ENCODE measurements at places on chromosomes 7 and 10.

GRCh38 chr7:105188201-105188600, 174.2 kb downstream of the KMT2E start:
- no peak for DNase-seq

DNA sequence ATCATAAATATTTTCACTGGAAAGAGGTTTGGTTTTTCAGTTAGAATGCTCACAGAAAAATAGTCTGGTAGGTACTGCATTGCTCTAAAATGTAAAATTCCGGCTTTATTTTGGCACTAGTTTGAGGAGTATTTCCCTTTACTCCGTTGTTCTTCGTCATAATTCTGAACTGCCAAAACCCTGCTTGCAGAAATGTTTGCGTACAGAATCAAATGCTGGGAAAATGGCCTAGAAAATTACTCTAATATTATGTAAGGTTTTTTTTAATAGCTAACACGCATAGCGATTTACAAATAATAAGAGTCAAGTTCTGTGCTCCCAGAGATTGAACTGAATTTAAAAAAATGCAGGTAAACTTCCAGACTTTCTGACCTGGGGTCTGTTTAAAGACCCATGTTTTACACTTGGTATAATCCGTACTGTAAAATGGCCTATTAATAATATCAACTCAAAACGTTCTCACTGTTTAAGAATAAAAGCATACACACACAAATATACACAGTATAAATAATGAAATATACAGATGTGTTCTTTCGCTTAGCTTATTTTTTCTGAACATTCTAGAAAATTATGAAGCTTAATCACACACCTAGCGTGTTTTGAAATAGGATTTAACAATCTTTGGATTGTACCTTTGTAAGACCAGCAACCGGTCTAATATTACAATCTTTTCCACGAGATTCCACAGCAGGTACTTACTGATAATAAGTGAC, 23.5 kb upstream of the ANLN start:
- no peak for DNase-seq

DNA sequence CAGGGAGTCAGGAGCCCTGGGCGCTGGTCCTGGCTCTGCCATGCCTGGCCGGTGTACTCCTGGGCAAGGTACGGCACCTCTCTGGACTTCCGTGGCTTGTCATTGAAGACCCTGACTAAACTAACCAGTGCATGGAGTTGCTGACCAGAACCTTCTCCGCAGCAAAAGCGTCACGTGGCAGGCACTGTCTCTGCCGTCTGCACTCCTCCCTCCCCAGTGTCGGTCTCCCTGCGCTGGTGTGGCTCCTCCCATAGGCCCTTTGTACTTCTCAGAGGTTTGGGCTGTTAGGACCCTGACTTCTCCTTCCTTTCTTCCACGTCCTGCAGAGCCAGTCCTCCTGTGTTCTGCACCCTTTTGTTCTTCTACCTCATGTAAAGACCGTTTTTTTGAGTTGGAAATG, 100.6 kb upstream of the CREB5 start:
- no peak for DNase-seq

DNA sequence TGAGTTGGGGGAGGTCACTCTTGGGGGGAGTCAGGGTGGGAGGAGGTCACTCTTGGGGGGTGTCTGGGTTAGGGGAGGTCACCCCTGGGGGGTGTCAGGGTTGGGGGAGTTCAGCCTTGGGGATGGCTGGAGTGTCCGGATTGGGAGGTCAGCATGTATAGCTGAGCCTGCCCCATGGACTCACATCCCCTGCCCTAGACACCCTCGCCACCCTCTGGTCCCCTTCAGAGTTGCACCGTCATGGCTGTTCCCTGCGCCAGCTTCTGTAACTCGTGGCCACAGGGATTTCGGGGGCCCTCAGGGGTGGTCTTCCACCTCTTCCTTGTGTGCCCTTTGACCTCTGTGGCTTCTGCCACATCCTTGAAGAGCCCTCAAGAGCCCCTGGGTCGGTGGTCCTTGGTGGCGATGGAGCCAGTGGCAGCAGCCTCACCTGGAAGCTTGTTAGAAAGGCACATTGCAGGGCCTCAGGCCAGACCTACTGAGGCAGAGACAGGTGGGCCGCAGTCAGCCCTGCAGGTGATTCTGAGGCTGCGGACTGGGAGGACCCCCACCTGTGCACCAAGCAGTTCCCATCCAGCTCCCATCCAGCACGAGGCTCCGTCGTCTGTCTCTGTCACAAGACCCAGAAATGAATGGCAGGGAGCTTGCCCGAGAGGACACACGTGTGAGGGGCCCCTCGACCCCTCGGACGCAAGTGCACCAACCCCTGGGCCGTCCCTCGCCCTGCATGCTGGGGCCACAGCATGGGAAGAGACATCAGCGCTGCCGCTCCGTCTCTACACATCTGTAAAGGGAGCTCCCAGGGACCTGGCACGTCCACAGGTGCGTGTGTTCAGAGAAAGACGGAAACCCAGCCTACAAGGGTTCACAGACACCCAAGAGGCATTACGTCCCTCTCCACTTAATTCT, 44.7 kb upstream of the SUN1 start:
- DNase-seq, result no peak

DNA sequence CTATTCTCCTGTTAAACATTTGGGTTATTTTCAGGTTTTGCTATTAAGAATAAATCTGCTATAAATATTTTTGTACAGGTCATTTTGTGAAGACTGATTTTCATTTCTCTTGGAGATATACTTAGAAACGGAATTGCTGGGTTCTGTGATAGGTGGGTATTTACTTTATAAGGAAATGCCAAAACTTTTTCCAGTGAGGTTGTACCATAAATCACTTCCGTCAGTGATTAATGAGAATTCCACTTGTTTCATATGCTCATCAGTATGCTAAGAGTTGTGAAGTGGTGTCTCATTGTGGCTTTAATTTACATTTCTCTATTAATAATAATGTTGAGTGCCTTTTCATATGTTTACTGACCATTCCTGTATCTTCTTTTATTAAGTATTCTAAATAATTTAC, 84.0 kb upstream of the KLF14 start:
- DNase-seq, result no peak

DNA sequence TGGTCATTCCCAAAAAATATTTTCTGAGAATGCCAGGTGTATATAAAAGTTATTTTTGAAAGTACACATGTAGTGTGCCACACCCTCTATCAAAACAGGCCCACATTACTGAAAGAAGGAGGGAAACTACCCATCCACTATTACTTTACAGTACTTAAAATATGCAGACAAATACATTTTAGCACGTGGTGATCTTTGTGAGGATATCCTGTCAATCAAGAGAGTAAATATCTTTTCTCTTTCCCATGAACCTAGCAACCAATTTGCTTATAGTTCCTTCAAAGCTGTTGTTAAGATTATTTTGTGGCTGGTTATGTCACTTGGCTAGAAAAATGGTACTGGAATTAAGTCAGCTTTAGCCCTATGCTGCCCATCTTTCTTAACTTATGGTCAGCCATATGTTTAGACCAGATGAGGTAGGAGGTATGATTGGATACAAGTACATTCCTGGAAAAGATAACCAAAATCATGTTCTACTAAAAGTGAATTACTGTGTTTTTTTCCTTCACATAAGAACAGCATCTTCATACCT, 70.1 kb downstream of the AUTS2 start:
- no peak for DNase-seq

DNA sequence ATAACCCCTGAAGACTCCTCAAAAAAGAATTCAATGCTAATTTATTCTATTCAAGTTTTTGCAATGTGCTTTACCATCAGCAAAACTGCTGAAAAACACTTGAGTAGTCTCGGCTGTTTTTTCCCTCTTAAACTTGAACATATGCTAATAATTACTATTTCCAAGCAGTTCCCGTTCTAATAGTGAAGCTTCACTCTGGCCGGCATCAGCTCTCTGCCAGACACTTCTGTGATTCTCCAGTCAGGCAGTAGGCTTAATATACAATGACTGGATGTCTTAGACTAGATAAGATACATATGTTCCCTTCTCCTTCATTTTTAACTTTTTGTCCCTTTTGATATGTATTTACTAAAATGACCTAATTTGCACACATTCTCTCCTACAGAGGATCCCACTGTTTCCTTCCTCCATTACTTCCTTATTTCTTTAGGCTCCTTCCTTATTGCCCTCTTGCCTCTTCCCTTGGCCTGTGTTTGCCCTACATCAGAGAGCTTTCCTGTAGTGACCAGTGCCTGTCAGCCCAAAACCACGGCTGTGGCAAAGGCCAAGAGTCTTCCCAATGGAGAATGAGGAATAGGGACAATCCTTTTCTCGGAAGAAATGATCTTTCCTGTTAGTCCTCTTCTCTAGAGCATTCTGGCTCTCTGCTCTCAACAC, 23.5 kb downstream of the HEPACAM2 start:
- no peak for DNase-seq

DNA sequence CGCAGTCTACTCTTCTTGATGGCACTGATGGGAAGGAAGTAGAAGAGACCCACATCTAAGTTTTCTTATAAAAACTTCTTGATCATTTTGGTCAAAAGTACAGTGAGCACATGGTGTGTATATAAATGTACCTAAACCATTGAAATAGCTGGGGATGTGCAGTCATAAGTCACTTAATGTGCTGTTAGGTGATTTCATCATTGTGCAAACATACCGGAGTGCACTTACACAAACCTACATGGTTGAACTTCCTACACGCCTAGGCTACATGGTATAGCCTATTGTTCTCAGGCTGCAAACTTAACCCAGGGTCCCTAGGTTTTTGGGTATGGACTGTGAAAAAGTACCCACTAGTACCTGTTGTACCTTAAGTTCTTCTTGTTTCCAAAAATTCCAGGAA, 123.3 kb upstream of the ZNF438 start:
- no peak for DNase-seq

GRCh38 chr10:11825796-11826414, 2.7 kb downstream of the PROSER2 start:
- no peak for DNase-seq

DNA sequence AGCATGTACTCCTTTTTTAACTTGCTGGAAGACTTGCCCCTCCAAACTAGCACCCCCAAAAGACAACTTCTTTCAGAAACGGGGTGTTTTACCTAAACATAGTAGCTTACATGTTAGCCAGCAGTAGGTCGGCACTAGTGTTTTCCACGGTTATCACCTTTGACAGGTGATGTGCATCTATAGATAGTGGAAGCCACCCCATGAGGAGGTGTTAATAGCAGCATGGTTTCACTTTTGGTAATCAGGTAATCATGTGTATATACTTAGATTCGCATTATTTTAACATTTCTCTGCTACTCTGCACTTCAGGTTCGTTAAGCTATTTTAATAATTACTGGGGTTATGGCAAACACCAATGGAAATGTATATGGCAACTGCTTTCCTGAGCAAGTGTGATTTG, 17.6 kb downstream of the SRI start:
- no peak for DNase-seq

GRCh38 chr7:4797858-4798705, 22.7 kb downstream of the AP5Z1 start:
- peak; percentile 56 for DNase-seq

DNA sequence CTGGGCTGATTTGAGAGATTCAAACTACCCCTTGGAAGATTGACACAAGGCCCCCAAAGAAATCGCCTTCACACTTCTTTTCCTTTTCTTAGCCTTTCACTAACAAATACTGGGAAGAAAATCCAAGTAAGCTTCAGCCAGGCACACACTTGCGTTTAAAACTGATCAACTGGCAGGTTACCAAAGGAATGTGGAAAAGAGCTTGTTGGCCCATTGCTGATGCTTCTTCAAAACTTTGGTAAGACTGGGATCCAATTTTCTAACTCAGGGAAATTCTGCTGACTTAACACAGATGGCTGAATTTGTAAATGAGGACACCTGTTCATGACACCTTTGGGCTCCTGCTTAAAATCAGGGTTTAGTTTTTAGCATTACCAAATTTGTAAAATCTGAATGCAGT, 464.5 kb upstream of the GALNT17 start:
- no peak for DNase-seq

Data from GM12865 (cell line).